ENCODE measurements at places on chromosomes 6 and 20. TPM values are rescaled to one million over a fixed set of nuclear protein-coding genes. Genes with fewer than 3 reads are reported as not detected.

- DNase-seq, result no peak
These were observed 41.4 kb downstream of the MAP3K5 start for GRCh38 chr6:136750696-136751521.

DNA sequence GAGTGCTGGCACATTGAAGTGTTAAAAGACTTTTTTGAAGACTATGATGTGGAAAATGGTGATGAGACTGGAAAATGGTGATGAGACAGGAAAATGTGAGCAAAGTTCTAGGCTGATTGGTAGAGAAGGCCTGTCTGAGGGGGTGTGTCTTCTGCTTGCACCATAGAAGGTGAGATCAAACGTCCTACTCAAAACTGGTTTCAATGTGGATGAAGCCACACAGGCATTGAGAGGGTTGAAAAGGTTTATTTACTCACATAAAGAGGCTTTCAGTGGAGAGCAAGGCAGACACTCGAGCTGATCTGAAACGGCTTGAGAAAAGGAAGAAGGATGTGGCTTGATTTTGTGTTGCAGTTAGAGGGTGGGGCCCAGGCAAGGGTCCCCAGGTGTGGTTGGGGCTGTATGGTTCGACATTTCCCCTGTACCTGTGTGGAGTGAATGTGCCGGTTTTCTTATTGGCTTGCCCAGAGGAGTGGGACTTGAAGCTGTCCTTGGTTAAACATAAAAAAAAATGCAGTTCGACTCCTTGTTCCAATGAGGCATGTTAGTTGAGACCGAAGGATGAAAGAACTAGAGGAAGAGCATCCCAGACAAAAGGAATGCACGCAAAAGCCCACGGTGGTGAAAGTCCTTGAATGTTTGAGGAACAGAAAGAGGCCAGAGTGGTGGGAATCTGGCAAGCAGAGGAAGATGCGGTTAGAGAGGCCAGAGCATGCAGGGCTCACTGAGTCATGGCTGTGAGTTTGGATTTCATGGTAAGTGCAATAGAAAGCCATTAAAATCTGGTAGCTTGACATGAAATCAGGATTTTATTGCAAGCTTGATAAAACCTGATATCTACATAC is 172.3 kb downstream of the EPM2A start:
- no peak for DNase-seq

Gene SLC25A27
- polyA plus RNA-seq, result 39.0 TPM

DNA sequence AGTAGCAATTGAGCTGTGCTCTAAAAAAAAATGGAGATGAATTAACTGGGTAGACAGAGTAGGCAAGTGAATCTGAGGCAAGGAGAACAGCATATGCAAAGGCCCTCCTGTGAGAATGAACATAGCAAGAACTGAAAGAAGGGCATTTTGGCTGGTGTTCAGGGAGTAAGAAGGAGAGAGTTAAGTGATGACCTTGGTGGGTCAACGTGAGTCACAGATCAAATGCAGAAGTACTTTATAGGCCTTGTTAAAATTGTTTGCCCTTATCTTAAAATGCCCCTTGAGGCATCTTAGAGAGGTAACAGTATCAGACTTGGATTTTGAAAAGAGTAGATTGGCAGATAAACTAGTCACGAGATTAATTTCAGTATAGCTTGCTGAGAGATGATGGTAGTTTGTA is 24.5 kb downstream of the NDUFAF5 start:
- DNase-seq, result no peak

DNA sequence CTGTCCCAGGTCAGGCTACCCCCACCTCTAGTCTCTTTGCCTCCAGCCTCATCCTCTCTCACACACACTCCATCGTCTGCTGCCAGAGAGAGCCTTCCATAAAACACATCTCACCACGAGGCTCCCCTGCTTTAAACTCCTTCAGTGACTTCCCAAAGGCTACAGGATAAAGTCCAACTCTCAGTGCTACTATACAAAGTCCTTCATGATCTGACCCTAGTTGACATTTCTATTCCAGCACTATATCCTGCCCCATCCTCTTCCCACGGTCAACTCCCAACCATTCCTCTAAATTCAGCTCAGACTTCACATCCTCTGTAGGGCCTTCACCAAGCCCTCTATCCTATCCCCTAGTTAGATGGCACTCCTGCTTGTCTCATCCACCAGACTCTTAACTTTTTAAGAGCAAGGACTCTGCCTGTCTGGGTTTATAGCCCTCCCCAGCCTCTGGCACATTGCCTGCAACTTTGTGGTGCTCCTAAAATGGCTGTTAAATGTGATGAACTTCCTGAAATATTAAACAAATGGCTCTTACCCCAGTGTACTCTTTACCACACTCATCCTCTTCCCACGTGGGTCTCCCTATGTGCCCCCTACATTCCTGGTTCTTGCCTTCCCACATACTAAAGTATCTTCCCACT is 36.1 kb downstream of the KIF16B start:
- DNase-seq, result no peak

- no peak for DNase-seq
These were observed 6.8 kb downstream of the BICRAL start for GRCh38 chr6:42788671-42789070.

- DNase-seq, result no peak
These were observed 261.2 kb downstream of the FOXC1 start for GRCh38 chr6:1870932-1871331.

DNA sequence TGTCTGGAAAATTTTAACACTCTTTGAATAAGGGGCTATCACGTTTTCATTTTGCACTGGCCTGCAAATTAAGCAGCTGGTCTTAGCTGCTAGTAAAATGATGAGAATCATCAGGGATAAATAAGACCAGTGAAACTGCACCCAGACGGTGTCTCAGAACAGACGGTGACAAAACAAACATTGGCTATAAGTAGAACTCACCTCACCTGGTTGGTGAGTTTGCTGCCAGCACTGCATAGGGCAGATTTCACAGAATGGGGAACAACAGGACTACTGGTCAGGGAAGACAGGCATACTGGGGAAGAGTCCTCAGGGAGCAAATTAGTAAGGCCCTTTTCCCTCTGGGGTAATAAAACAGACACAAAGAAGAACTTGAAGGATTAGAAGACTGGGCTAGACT is 175.9 kb upstream of the CITED2 start:
- no peak for DNase-seq

- DNase-seq, result no peak
These were observed 14.5 kb downstream of the COL11A2 start for GRCh38 chr6:33177552-33178446.

- DNase-seq, result peak; percentile 45
These were observed 45.4 kb upstream of the ECI2 start for GRCh38 chr6:4180652-4181255.

Gene GLP1R
- polyA plus RNA-seq, result 0.60 TPM

- DNase-seq, result no peak
These were observed 79.5 kb downstream of the MRPL14 start for GRCh38 chr6:44047801-44048200.

- no peak for DNase-seq
These were observed 2.2 kb upstream of the STXBP5 start for GRCh38 chr6:147201885-147202515.

DNA sequence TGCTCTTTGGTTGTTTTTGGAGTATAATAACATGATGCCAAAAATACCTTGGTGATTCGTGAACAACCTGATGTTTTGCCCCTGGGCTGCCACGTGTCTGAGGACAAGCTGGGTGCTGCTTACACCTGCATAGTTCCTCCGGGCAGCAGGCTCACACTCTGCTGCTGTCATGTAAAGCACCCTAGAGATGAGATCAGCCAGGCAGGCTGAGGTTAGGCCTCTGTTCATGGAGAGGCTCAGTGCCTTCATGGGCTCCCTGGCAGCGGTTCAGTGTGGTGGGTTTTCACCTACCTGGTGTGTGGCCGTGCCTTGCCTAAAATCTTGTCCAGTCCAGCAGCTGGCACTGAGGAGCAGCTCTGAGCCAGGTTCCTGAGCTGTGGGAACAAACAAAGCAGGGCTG is 60.1 kb upstream of the TAGAP start:
- DNase-seq, result no peak

DNA sequence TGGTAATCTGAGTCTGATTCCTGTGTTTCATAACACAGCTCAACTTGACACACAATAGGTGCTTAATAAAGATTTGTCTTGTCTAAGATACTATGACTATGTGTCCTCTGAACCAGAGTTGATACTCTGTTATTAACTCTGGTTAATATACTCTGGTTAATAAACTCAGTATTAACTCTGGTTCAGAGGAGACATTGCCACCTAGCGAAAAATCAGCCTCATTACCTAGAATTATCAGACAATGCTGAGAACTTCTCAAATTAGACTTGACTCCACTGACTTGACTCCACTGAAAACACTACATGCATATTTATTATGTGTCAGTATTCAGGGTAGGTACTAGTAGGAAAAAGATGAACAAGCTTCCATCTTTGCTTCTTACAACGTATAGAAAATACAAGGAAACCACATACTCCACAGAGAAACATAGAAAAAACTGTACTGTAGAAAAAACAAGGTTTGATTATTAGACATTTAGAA is 73.9 kb downstream of the AHI1 start:
- peak; percentile 14 for DNase-seq

Gene KIFC1
- polyA plus RNA-seq, result 38.7 TPM

Gene LCA5
- polyA plus RNA-seq, result 13.9 TPM

DNA sequence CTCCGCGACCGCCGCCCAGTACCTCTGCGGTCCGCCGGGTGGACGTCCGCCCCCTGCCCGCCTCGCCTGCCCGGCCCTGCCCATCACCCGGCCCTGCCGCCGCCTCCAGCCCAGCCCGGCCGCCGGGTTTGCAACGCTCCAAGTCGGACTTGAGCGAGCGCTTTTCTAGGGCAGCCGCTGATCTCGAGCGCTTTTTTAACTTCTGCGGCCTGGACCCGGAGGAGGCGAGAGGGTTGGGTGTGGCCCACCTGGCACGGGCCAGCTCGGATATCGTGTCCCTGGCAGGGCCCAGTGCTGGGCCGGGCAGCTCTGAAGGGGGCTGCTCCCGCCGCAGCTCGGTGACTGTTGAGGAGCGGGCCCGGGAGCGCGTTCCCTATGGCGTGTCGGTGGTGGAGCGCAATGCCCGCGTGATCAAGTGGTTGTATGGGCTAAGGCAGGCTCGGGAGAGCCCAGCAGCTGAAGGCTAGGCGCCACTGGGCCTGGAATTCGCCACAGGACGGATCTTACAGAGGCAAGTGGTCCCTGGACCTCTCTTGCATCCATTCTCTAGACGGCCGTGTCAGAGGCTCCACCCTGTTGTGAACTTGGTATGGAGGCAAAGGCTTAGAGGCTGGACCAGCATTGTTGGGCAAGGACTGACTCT is 11.8 kb downstream of the FAM110A start:
- no peak for DNase-seq

Gene SYCP2
- polyA plus RNA-seq, result 8.3 TPM

- no peak for DNase-seq
These were observed 2.2 kb upstream of the EPB41L2 start for GRCh38 chr6:131065112-131065823.

DNA sequence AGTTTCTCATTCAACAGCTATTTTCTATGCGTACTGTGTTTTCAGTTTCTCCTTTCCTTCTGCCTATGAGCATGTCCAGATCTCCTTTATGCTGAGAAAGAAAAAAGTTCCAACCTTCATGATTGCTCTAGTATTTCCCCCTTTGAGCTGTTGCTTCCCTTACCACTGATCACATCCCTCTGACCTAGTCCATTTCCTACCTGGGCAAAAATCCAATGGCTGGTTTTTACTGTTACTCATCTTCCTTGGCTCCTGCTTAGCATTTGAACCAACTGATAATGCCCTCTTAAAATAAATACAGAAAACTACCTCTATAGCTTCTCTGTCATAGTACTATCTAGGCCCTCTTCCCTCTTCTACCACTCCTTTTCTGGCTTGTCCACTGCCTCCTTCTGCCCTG is 6.0 kb downstream of the RFX6 start:
- DNase-seq, result no peak

Gene PAK5
- polyA plus RNA-seq, result 0.57 TPM

Gene MLN
- not detected for polyA plus RNA-seq

DNA sequence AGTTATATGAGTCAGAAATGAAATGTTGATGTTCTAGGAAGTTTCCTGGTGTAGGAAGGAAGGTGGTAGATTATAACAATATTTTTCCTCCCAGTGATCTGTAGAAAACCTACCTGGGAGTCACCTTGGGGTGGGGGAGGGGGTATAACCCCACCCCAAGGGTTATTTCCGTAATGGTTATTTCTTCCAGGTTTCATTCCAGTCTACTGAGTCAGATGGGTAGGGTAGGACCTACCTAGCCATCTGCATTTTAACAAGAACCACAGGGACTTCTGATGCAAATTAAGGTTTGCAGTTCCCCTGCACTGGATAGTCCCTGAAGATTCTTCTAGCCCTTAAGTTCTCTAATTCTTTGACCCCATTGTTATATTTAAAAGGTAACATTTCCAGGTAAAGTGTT is 88.9 kb downstream of the ARMC2 start:
- DNase-seq, result no peak

GRCh38 chr6:116419069-116419786 is 41.9 kb upstream of the CALHM6 start:
- DNase-seq, result no peak

DNA sequence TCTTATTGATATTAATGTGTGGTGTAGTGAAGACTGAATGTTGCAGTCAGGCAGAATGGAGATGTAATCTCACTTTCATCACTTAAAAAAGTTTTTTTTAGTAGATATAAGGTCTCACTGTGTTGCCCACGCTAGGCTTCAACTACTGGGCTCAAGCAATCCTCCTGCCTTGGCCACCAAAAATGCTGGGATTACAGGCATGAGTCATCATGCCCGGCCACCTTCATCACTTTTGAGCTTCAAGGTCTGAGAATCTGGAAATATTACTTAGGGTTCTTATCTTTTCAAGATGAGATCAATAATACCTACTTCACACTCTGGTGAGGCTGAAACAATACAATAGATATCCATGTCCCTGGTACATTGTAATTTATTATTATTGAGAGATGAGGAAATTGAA is 31.6 kb downstream of the ADGRG6 start:
- no peak for DNase-seq

Gene LY6G6D
- not detected for polyA plus RNA-seq

- DNase-seq, result no peak
These were observed 95.1 kb upstream of the FOXP4 start for GRCh38 chr6:41451039-41451438.

GRCh38 chr20:53582574-53583351 is 10.9 kb downstream of the ZNF217 start:
- DNase-seq, result no peak
